ENCODE measurements at places on chromosomes 4 and X.

- DNase-seq = no peak
Observed at GRCh38 chrX:103586314-103586646, 965 bp downstream of the TCEAL4 start.

DNA sequence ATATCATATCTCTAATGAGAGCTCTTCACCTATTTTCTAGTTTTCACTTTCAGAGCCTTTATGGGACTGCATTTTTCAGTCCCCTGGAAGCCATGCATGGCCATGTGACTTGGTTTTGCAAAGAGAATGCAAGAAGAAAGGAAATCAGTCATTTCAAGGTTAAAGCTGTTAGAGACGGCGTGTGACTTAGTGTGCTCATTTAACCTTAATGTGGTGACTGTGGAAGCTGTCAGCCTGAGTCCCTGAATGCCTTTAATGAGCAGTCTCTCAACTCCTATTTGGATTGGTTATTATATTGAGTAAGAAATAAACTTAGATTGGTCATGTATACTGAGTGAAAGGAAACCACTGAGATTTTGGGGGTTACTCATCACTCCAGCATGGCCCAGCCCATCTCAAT, 212.7 kb downstream of the KCNIP4 start:
- DNase-seq = no peak

DNA sequence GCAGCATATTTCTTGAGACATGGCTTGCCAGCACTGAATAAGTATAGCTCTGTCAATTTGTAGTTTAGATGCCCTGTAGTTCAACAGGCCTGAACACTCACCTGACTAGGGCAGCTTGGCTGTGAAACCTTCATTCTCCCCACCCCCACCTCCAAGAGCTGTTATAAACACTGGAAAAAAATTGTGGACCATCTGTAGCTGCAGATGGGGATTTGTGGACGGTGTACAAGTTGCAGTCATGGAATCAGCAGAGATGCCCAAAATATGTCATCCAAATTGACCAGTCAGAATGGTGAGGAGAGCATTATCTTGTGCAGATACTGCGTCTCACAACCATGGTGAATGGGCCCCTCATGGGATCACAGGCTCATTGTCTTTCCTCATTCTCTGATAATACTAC, 76.2 kb upstream of the PAQR3 start:
- no peak for DNase-seq

DNA sequence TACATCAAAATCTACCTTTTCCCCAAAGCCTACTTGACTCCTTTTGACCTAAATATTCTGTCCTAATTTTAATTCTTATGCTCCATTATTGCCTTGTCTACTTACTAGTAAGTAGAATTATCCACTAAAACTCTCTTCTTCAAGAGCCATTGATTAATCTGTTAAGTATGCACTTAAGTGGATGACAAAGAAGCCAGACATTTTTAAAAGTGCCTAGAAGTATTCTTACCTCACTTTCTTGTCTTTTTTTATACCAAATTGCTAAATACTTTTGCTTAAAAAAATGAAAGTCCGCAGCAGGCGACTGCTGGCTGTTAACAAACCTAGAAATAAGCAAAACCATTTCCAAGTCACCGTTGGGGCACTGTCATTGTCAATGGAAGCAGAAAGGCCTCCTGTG, 20.1 kb upstream of the FRMPD4 start:
- no peak for DNase-seq

DNA sequence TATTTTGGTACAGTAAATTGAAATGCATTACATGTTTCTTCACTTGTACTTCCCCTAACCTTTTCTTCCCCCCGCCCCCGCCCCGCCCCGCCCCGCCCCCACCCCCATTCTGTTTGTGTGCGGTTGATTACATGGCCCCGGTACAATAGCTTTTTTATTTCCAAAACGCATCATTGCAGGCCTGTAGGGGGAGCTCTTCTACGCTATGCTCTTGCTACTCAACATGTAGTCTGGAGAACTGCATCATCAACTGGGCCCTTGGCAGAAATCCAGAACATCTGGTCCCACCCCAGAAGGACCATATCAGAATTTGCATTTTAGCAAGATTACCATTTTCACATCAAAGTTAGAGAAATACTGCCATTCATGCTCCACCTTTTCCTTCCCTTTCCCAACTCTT, 333.3 kb upstream of the DDX53 start:
- DNase-seq = peak; percentile 34

DNA sequence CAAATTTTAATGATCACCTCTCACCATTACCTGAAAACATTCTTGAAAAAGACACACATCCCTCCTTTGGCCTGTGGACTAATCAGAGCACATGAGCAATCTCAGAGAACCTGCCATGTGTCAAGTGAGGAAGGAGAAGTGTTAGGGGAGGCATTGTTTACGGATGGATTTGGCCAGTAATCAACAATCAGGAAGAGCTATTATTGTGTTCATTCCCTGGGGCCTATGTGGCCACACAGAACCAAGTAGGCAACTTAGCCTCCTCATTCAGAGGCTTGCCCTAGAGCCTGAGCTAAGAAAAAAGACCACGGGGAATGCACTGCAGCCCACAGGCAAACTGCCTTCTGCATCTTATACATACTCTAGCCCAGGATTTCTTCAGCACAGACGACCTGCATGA, 40.6 kb upstream of the DOCK11 start:
- no peak for DNase-seq
